ENCODE measurements at places on chromosomes 4 and X. TPM values are rescaled to one million over a fixed set of nuclear protein-coding genes. Genes with fewer than 3 reads are reported as not detected.

MAGEB1 gene
- total RNA-seq = not detected

PRKG2 gene
- total RNA-seq = 13.0 TPM

DRD5 gene
- total RNA-seq = 2.0 TPM

PLA2G12A gene
- total RNA-seq = 24.5 TPM

NUDT9 gene
- 20.8 TPM for total RNA-seq
